Fibroblast of skin of right quadriceps (primary cell): ENCODE measurements at places on chromosomes 1 and 21.

DNA sequence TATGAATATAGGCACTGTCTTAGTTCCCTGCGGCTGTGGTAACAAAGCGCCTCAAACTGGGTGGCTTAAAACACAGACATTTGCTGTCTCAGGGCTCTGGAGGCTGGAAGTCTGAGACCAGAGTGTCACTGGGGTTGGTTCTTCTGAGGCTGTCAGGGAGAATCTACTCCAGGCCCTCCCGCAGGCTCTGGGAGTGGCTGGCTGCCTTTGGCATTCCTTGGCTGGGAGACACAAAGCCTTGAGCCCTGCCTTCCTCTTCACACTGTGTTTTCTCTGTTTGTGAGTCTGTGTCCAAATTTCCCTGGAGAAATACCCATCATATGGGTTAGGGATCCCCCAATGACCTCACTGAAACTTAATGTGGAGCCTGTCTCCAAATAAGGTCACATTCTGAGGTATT is 38.5 kb downstream of the B3GALT5 start:
- DNase-seq, result peak; percentile 21

DNA sequence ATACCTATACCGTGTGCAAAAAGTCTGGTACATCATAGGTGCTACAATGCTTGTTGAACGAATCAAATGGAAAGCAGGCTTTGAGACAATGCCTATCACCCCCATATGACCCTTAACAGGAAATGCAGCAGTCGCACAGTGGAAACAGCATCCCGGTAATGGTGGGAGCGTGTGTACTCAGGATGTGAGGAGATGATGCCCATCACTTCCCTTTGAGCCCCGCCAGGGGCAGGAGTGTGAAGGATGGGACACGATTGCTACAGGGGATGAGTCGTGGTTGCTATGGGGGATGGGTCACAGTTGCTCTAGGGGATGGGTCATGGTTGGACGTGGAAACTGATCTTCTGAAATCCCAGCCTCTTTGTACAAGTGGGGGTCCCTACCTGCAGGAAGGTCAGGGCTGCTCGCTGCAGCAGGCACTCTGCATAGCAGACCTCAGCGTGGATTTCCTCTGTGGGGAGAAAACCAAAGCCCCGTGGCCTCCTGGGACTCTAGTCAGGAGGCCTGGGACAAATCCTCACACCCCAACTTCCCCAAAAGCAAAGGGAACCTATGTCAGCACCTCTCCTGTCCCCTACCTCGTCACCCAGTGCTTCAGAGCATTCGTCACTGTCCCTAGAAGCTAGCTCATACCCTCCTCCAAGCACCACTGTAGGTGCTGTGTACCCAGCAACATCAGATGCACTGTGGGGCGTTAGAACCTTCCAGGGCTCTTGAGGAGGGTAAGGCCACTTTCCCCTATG is 19.3 kb downstream of the TTC39A start:
- peak; percentile 55 for DNase-seq

DNA sequence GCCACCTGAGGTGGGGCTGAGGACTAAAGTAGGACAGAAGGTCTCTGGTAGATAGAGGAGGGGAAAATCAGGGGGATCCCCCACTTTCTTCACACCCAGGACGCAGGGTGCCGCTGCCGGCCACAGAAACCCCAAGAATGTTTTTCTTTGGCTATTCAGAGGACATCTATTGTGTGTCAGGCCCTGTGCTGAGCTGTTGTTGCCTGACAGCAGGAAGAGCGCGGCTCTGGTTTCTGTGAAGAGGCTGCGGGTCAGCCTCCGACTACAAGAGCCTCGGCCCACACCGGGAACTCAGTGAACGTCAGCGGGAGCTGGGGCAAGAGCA is 407 bp upstream of the PIGV start:
- DNase-seq, result no peak

DNA sequence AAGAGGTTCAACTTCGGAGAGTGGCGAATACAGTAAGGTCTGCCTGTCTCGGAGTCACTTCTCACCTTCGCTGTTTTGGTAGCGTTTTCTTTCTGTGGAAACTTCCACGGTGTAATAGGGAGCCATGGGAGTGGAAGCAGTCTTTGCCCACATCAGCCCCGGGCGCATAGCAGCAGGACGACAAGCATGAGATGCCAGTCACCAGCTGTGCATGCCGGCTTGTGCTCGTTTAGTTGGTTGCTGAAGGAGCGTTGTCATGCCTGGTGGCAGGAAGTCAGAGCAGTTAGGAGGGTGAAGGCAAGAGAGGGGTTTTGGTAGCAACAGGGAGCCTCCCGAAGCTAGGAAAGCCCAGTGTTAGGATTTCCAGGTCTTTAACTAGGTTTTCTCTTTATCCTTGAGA is 58.8 kb downstream of the MRPS6 start:
- no peak for DNase-seq

- peak; percentile 35 for DNase-seq
Measured at GRCh38 chr21:36854391-36854790, 112.1 kb downstream of the HLCS start.

GRCh38 chr1:14090531-14090930 is 390.5 kb downstream of the PRDM2 start:
- no peak for DNase-seq

GRCh38 chr1:160101037-160101716 is 2.8 kb upstream of the IGSF8 start:
- DNase-seq, result peak; percentile 72

GRCh38 chr21:15809065-15809464 is 79.3 kb downstream of the USP25 start:
- DNase-seq, result no peak

GRCh38 chr1:93344886-93345632 is 648 bp upstream of the DR1 start:
- DNase-seq, result no peak

GRCh38 chr1:206895837-206896242 is 1.4 kb upstream of the IL24 start:
- DNase-seq, result peak; percentile 76

DNA sequence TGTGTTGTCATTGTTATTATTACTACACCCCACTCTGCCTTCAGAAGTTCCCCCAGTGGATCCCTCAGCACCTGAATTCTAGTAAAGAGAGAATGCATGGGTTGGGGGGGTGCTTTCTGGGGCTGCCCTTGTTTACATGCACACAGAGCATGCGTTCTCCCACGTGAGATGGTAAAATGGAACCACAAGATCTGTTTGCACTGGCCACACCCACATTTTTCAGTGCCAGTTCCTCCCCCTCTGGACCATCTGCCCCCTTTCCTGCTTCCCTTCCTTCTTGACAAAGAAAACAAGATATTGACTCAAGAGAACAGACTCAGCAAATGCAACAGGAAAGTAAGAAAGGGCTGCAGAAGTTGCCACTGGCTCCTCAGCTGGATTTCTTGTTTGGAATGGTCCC is 8.9 kb downstream of the SLC6A17 start:
- DNase-seq, result no peak

GRCh38 chr1:159880430-159880829 is 18.0 kb upstream of the VSIG8 start:
- no peak for DNase-seq

DNA sequence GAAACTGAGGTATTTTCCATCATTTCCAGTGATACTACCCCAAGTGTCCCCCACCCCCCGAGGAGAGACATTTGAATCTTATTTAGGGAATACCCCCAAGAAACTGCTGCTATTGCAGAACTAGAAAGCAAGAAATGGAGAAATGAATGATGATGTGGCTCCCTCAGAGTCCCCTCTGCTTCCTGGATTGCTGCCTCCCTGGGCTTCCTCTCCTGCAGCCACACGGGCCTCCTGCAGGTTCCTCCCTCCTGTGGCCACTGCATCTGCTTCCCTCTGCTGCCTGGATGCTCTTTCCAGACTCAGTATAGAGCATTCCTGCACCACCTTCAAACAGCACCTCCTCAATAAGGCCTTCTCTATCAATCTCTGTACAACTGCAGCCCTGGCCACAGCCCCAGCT is 69.3 kb downstream of the SLC25A24 start:
- no peak for DNase-seq

- DNase-seq, result no peak
Measured at GRCh38 chr1:240139511-240139910, 47.8 kb downstream of the FMN2 start.

GRCh38 chr1:18955131-18955440 is 1.4 kb downstream of the IFFO2 start:
- DNase-seq, result no peak
